HS-27A (cell line): ENCODE measurements at places on chromosomes 13 and 19.

GRCh38 chr19:31253526-31254179 lies 95.6 kb downstream of the TSHZ3 start:
- DNase-seq = no peak

DNA sequence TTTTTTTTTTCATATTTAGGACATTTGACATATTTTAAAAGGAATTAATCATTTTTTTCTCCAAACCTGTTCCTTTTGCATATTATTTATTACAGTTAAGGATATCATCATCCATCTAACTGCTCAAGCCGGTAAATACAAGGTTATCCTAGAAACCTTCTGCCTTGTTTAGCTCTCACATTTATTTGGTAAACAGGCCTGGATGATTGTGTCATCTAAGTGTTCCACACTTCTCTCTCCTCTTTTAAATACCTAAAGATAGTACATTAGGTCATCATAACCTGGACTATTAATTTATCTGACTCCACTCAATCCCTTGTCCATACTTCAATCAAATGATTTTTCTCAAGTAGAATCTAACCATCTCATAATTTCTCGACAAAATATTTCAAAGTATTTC lies 511.7 kb upstream of the KLHL1 start:
- DNase-seq = no peak

DNA sequence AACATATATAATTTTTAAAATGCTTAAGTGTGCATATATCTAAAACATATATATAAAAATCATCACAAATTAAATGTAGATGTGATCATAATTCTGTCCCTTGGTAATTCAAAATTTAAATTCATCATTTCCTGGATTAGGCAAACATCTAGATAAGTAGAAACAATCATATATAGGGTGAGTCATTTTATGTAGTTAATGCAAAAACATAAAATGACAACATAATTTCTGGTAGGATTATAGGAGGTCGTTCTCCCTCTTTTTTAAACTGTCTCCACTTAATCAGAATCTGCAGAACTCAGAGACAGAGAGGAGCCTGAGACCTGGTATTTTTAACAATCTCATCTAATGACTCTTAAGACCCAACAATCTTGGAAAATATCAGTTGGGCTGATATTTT lies 333.4 kb downstream of the KCTD12 start:
- no peak for DNase-seq

DNA sequence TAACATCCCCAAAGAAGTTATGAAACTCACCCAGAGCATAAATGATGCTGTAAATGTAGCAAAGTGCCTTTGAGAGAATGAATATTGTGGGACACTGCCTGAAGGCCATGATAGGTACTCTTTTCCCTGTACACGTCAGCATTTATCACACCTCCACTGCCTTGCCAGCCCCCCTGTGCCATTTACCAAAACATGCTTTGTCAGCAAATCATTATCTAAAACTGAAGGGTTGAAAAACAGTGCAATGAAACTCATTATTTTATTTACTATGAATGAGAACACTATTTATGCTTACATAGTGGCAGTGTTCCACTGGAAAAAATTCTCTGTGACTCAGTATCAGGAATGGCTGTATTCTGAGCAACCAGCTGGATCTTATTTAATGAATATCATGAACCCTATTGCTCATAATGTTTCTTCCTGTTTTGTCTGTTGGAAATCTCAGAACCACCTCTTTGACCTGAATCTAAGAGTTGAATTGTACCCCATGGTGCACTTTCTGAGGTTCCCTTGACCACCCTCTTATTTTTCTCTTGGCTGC lies 564.1 kb downstream of the DCT start:
- DNase-seq = no peak

DNA sequence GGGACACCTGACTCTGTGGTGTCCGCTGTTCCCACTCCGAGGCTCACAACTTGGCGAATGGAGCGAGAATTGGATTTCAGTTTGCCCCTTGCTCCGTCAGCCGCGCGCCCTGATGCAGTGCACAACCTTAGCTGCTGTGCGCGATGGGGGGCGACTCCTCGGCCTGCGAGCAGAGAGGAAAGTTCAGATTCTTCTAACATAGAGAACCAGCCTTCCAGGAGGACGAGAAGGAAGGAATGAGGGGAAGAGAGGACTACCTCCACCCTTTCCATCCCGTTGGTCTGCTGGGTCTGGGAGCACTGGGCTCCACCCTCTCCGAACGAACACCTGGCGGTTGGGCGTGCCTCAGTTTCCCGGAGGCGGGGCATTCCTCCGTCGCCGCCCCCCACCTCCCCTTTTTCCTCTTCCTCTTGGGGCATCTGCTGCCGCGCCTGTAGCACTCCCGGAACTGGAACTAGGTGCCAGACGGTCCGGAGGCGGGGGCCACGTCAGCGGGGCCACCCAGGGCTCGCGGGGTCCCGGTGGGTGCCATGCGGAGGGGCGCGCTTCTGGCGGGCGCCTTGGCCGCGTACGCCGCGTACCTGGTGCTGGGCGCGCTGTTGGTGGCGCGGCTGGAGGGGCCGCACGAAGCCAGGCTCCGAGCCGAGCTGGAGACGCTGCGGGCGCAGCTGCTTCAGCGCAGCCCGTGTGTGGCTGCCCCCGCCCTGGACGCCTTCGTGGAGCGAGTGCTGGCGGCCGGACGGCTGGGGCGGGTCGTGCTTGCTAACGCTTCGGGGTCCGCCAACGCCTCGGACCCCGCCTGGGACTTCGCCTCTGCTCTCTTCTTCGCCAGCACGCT lies at the start of gene KCNK6:
KCNK6 (plus strand) TSS at position 425 of the 838 bp plus-strand sequence; CDS start at position 531, 106 bp downstream.
- no peak for DNase-seq

GRCh38 chr19:38900202-38900629 lies 447 bp downstream of the NFKBIB start:
- DNase-seq = no peak
